ENCODE measurements at places on chromosomes 11 and 22.

GRCh38 chr11:1890856-1891830 is 552 bp downstream of the PRR33 start:
- DNase-seq = no peak

DNA sequence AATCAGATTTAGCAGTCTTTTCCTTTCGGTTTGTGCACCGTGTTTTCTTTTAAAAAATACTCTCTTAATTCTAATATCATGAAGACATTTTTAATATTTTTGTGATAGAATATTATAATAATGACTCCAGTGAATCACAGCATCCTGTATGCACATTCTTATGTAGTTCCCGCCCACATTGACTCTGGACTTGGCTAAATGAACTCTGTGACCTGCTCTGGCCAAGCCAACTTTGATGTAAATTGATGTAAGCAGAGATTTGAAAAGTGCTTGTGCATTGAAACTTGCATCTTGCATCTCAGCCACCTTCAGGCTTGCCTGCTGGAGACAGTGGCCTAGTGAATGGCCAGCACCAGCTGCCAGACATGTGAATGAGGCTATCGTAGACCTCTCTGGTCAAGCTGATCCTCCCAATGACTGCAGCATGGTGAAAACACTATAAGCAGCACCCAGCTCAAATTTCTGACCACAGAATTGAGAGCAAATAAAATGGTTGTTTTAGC is 29.2 kb upstream of the PGM2L1 start:
- no peak for DNase-seq

DNA sequence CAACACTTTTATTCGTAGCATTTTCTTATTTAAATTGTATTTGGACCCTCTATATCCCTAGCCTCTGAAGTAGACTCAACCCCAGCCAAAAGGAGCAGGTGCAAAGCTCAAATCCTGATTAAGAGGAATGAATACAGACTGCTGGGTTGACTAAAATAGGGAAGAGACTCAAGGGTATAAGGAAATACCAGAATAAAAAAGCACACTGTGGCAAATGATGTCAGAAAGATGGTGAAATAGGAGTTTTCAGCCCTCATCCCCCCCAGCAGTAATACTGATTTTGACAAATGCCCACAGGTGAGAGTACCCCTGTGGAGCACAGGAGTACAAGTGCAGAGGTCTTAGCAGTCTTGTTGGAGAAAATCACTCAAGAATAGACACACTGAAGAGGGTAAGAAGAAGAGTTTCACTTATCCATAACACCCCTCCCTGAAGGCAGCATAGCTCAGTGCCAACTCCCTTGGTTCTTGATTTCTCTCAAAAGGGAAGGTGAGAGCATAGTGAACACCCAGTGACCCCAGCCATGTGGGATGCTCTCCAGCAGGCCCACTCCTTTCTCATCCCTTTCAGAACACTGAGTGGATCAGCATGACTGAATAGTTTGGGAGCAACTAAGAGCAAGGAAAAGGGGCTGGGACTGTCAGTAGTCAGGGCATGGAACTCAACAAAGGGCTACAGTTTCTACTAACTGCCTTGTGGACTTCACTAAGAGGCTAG is 71.7 kb downstream of the TBC1D22A start:
- no peak for DNase-seq

DNA sequence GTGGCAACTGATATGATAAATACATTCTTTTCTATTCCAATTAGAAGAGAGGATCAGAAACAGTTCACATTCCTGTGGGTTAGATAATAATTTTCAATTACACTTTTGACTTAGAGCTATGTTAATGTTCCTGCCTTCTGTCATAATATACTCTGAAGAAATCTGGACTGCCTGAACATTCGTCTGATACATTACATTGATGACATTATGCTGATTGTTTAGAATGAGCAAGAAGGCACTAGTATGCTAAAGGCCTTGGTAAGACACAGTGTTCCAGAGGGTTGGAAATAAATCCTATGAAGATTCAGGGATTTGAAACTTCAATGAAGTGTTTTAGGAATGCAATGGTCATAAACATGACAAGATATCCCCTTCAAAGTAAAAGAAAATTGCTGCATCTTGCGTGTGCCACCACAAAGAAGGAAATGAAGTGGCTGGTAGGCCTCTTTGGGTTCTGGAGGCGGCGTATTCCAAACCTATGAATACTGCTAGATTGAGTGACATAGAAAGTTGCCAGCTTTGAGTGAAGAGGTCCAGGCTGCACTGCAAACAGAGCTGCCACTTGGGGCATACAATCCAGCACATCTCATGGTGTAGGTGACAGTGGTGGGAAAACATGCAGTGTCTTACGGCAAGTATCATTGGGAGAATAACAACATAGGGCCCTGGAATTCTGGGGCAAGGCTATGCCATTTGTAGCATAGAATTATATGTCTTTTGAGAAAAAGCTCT is 21.2 kb upstream of the PDE3B start:
- DNase-seq = no peak

GRCh38 chr11:10474551-10474950 is 19.5 kb downstream of the AMPD3 start:
- no peak for DNase-seq

GRCh38 chr22:27418261-27418660 is 383.3 kb downstream of the MN1 start:
- no peak for DNase-seq

DNA sequence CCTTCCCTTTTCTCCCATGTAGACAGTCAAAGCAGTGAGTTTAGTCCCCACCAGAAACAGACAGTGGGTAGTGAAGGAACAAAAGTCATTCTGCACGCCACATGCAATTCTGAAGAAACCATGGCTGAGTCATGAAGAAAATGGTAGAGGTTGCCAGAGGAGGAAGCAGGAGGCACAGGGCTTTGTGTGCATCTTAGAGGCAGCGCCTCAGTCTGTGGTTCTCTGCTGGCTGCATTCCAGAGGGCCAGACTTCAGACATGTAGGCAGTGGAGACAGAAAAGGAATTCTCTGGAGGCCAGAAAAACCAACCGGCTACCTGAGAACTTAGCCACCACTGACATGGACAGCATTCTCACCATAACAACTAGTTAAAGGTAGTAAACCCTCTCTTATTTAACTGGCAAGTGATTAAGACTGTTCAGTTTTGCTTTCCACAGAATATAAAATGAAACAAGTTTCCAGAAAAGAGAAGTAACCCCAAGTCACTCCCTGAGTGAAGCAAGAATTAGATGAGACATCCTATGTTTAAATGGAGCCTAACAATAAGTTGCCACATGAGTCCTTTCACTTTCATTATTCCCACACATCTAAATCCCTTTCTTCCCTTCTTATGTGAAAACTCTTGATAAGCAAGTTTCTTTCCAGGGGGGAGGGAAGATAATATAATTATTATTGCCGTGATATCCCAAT is 556.1 kb downstream of the SOX6 start:
- DNase-seq = no peak

DNA sequence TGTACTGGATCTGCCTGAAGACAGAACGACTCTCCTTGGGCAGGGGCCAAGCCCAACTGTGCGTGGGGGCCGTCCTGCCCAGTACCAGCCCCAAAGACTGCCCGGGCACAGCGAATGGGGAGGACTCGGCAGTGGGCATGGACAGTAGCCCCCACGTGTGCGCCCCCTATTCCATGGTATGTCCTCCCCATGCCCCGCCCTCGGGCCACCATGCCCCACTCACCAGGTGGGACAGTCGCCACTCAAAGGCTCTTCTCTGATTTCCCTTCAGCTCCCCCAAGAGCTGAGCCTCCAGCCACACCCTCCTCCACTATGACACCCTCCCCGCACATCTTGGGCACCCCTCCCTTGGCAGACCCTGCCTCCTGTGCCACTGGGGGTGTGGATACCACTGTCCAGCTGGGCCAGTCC is 43.5 kb downstream of the GNB1L start:
- no peak for DNase-seq

DNA sequence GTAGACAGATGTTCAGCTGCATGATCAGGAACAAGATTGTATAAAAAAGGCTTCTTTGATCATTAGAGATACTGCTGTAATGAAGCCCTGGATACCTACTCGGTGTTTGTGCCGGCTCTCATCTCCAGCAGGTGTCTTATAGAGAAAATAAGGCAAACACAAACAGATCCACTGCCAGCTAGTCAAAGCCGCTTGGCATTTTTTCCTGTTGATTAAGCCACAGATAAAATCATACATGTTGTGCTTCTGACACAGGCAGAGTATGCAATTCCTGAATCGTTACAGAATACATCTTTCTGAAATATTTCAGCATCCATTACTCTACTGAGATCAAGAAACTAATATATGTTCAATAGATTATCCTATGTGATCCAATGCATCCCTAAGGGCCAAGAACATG is 206.9 kb downstream of the CADM1 start:
- no peak for DNase-seq

DNA sequence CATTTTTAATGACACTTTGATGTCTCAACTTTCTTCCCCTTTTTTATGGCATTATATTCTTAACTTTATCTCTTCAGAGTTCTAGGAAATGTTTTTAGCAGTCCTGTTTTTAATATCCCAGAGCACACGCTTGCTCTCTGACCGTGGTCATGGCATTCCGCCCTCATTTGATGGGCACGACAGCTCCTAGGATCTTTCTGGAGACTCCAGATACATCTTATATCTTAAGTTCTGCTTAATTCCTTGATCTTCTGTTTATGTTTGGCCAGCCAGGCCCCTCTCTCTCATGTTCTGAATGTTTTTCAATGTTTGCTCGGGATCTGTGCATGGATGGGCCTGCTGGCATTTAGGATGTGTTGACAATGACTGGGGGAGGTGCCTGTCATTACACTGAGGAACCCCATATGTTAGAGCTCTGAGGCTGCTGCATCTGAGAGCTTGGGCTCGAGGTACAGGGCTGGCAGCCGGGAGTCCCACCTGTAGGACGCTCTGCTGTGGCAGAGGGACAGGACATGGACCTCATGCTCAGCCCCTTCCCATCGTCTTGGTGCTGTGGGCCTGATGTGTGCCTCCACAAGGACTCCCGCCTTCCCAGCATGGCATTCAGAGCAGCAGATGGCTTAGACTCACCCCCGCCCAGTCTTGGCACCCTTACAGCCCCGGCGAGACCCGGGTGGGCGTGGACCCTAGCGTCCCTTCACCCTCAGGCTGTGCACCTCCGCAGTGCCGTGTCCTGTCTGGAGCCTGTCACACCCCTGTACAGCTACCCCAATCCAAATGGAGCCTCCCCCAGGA is 75.0 kb downstream of the CDKN1C start:
- no peak for DNase-seq

DNA sequence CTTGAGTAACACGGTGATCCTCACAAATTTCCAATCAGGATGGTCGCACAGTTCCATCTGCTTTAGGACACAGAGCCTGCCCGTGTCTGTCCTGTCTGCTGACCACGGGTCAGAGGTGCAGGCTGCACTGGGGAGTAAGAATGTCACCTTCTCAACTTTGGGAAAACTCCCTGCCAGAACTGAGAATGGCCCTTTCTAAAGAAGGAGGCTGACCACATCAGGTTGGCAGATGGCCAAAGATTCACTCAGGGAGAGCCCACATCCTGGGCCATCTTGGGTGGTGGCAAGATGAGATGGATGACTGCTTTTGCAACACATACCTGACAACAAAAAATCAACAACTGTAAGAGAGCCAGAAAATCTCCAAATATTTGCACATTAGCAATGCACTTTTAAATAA is 101.9 kb downstream of the IGLL1 start:
- no peak for DNase-seq

GRCh38 chr11:33540946-33541915 is 159.4 kb downstream of the C11orf91 start:
- DNase-seq = no peak

GRCh38 chr11:47333886-47334443 is 18.5 kb downstream of the MYBPC3 start:
- no peak for DNase-seq

GRCh38 chr22:23066200-23067022 is 3.9 kb upstream of the GNAZ start:
- DNase-seq = no peak

DNA sequence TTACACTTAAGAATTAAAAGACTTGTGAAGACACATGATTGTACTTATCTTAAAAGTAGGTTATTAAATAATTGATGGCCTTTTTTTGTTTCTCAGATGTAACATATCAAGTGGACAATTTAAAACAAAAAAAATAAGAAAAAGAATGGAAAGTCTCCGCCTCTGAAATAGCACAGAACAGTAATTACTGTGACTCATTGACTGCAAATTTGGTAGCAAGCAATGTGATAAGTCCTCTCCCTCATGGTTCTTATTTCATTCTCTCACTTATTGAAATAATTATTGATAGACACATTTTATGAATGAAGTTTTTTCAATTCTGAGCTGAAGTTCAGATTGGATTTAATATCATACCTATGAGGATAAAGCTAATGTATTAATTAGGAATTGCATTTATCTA is 717.9 kb upstream of the LUZP2 start:
- DNase-seq = no peak

DNA sequence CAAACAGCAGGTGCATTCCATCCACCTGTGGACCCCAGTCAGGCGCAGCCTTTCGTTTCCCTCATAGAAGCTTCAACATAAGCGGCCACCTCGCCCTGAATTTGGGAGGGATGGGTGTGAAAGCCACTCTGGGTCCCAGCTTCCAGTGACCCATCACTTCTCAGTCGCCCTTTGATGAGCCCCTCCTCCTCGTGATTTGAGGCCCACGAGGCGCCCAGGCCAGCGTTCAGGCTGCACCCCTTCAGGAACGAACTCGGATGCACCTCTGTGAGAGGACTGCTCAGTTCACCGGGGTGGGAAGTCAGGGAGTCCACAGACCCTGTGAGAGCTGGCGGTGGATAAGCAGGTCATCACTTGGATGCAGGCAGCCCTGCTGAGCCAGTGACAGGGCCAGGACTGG is 1118.2 kb downstream of the BRD1 start:
- DNase-seq = no peak

- DNase-seq = no peak
Measured at GRCh38 chr22:36228944-36229343, 10.4 kb downstream of the APOL2 start.

DNA sequence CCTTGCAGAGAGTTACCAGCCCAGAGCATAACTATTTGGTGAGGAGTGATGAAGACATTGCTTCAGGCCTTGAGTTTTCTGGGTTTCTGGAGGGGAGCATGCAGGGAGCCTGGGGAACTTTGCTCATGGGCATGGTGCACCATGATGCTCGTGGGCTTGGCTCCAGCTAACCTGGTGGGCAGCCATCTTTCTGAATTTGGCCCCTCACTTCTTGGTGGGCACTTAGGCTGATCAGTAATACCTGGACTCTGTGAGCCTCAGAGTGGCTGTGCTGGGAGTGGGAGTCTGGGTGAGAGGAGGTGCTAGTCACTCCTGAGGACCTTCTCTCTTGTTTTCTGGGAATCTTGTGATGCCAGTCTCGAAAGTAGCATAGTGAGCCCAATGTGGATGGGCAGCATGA is 30.6 kb downstream of the AMPD3 start:
- no peak for DNase-seq

GRCh38 chr11:31780078-31780477 is 31.0 kb downstream of the PAX6 start:
- DNase-seq = no peak

GRCh38 chr11:114116357-114116756 is 56.8 kb downstream of the ZBTB16 start:
- no peak for DNase-seq

Data from RKO (cell line).